ENCODE measurements at places on chromosomes 5 and 9.

DNA sequence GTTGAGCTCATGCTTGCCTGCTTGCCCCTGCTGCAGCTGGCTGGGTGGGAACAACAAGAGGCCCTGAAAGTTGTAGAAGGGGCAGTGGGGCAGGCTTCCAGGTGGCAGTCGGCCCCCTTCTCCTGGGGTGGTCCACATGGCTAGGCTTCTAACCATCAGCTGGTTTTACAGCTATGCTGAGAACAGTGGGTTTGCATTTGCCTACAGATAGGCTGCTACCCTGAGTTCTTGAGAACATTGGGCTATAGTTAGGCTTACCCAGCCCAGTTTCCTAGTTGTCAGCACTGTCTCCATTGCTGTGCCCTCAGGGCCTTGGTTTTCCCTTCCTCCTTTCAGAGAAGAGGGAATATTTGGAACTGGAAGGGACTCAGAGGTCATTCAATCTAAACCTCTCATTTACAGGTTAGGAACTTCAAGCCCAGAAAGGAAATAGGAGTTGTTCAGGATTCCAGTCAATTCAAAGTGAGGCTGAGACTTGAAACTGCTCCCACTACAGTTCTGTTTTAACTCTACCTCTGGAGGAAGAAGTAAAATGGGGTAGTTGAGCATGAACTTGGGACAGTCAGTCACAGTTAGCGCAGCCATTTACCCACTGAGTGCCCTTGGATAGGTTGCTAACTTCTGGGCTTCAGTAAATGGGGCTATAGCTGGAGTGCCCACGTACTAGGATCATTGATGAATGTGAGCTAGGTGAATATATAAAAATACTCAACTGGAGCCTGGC, 11.5 kb downstream of the LARP1 start:
- no peak for DNase-seq

DNA sequence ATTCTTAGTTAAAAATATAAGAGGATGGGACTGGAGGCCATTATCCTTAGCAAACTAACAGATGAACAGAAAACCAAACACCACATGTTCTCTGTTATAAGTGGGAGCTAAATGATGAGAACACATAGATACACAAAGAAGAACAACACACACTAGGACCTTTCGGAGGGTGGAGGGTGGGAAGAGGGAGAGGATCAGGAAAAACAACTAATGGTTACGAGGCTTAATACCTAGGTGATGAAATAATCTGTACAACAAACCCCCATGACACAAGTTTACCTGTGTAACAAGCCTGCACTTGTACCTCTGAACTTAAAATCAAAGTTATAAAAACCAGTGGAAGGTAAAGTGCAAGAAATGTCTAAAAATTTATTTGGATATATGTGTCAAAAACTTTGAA, 1047.4 kb upstream of the C9orf72 start:
- DNase-seq: no peak

DNA sequence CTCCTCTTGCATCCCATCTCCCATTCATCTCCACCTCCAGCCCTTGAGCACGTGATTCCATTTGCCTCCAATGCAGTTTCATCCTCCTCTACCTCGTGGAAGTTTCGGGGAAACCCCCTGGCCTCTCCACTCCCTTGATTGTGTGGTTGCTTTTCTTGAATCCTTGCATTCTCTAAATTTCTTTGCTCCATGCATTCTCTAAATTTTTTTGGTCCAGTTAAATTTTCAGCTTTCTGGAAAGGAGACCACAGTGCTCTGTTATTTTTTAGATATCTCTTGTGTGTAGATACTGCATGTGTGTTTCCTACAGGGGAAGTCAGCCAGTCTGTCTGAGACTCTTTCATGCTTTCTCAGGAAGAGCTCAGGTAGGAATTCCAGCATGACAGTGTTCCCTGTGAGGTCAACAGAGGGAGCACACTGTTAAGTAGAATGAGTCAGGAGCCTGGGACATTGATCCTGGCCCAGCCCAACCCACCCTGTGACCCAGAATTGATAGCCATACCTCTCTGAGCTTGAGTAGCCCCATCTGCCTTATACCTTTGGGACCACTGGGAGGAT, 52.8 kb downstream of the AMBP start:
- no peak for DNase-seq

GRCh38 chr5:84585218-84585617, 200.5 kb upstream of the EDIL3 start:
- no peak for DNase-seq

DNA sequence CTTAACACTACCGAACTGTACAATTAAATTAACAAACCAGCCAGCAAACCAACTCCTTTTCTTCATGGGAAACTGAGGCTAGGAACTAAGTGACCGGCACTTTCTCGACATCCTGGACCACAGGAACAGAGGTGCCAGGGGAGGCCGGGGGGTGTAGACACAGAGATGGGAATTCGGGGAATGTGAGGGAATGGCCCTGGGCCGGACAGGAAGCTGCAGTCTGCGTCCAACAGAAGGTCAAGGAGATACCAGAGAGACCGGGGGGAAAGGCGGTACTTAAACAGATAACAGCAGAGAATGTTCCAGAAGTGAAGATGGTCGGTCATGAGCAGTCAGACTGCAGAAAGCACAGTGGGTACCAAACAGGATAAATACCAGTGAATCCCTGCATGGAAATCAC, 40.3 kb downstream of the DBH start:
- DNase-seq: no peak

- DNase-seq: no peak
Measured at GRCh38 chr5:93807846-93808245, 66.4 kb upstream of the POU5F2 start.

DNA sequence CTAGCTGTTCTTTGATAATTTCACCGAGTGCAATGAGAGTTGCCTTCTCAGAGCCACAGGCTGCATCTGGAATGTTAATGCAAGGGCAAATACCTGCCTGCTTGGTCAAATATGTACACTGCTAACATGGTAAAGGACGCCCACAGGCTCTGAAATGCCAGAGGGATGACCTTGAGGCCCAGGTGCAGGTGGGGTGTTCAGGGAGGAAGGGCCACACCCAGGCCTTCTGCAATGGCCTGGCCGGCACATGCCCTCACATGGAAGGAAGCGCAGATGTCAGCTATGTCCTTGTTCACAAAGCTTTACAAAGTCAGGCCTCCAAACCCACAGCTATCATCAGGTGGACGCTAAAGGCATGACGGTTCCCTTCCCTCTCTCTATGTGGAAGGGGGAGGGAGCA, 48.6 kb downstream of the HRH2 start:
- no peak for DNase-seq

- no peak for DNase-seq
Measured at GRCh38 chr5:82720213-82721086, 356.7 kb downstream of the TMEM167A start.

GRCh38 chr9:1980387-1980786, 34.8 kb upstream of the SMARCA2 start:
- no peak for DNase-seq

GRCh38 chr5:132234684-132235062, 7.0 kb upstream of the P4HA2 start:
- no peak for DNase-seq

DNA sequence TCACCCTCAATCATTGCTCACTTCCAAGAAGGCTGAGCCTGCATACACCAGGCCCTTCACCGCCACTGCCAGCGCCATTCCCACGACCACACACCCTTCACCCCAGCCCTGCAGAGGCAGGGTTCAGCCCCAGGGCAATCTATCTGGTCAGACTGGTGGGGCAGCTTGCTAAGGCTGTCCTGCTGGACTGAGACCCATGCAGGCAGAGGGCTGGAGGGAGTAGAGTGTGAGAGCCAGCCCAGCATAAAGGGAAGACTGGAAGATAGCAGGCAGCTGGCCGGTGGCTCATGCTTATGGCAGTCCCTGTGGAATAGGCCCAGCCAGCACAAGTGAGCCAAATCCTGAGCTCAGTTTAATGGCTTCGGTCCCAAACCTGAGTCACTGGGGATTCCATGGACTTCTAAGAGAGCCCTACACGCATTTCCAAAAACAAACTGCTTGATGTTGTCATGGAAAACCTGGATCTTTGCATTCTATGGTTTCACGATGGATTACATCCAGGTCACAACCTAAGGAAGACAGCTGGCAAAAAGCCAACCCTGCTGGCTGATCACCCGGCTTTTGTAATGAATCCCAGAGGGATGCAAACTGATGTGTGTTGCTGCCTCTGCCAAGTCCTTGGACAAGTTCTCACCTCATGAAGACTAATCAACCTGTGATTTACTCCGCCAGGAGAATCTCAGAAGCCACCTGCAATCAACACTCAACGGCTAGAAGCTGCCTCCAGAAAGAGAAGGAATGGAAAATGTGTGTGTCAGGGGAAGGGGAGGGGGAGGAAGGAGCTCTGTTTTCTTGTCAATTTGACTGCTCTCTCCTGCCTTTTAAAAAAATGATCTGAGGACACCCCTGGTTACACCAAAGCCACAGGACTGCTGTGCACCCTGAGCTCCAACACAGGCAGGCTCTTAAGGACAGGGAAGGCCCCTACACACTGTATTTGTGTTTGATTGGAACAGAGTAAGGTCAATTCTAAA, 143.6 kb downstream of the LHFPL2 start:
- peak; percentile 95 for DNase-seq

- no peak for DNase-seq
Measured at GRCh38 chr5:124452412-124452811, 294.0 kb downstream of the ZNF608 start.

DNA sequence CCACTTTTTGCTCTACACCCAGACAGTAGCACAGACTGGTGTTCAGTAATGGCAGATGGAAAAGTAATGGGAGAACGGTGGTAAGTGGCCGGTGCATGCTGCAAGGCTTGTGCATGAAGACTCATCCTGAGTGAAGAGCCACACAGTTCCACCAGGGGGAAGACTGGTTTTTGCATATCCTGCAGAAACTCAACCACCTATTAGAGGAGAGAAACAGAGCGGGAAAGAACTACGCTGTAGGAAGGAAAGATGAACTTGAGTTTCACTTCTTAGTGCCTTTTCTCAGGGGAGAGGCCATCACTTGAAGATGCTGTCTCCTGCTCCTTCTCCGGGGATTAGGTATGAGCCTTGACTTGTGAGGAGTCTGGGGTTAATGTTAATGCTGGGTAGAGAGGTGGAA, 9.4 kb upstream of the PRSS3 start:
- no peak for DNase-seq

GRCh38 chr5:22968386-22968785, 115.2 kb upstream of the CDH12 start:
- DNase-seq: no peak

DNA sequence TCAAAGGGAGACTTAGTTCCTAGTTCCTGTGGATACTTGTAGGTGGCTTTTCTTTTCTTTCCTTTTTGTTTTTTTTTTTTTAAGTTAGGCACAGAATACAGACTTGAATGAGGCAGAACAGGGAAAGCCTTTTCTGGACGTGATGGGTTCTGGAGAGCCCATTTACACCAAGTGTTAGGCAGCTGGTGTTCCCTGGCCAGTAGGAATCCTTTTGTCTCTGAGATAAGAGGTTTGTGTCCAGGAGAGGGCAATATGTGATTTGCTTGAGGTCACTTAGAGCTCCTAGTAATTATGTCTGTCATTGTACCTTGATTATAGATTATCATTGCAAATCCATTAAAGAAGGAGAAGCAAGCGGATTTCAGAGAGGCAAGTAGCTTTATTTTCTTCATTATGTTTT, 9.1 kb downstream of the MEGF10 start:
- no peak for DNase-seq

DNA sequence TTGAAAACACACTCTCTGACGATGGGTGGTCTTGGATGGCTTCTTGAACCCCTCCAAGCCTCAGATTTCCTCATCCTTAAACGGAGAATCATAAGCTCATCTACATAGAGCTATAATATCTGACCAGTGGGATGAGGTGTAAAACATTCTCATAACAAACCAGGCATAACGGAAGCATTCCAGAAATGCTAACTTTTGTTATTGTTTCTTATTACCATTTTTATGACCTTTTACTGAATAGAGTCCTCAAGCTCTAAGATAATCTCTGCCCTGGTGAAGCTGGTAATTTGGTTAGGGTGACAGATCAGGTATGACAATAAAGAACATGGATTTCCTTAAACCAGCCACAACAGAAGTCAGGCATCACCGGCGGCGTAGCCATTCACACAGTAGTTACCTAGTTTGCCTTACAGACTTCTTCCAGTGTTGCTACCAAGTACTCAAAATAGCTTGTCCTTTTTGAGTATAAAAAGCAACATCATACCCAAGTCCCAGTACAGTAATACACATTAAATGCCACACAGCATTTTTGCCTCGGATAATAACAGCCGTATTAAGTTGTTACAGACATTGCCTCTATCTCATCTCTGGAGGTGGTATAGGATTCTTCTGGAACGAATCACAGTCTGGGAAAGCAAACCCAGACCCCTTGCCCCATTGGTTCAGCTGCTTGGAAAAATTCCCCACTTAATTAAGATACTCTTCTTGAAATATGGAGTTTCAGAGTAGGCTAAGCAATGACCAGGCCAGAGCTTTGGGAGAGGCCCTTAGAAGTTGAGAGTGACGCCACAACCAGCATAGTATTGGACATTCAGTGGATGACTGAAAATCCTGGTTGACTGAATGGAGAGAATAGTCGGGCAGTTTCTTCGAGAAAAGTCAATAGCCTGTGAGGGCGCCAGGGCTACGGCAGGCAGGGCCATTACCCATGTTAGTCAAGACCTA, 252.5 kb downstream of the SLIT3 start:
- no peak for DNase-seq

DNA sequence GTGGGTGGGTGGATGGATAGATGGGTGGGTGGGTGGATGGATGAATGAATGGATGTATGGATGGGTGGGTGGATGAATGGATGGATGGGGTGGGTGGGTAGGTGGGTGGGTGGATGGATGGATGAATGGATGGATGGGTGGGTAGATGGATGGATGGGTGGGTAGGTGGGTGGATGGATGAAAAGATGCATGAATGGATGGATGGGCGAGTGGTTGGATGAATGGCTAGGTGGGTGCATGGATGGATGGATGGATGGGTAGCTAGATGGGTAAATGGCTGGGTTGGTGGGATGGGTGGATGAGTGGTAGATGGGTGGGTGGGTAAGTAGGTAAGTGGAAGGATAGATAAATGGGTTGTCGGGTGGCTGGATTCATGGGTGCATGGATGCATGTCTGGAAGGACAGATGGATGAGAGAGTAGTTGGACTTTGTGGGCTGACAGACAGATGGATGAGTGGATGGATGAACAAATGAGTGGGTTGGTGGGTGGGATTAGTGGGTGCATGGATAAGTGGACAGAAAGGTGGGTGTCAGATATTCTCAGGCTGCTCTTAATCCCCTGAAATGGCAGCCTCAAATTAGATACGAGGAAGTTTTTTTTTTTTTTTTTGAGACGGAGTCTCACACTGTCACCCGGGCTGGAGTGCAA, 100.8 kb upstream of the SARDH start:
- DNase-seq: no peak

All from AG09309 (cell line).